Type B pancreatic cell (in vitro differentiated cells): ENCODE measurements at places on chromosomes 7 and 10. TPM values are rescaled to one million over a fixed set of nuclear protein-coding genes. Genes with fewer than 3 reads are reported as not detected.

DNA sequence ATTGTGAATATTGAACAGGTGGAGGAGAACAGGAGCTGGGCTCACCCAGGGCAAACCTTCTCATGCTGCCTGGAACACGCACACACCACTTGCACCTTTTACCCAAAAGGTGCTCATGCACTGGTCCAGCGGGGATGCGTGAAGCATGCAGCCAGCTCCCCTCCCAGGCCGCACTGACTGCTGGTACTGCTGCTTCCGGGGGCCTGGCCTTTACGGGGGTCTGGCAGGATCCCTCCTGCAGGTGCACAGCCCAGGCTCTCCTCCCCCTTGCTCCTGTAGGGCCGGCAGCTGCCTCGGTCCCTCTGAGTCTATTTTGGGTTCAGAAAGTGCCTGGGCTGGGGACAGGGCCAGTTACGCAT is 221.7 kb downstream of the DNAJB6 start:
- DNase-seq = no peak

GRCh38 chr10:130744631-130745030 is 566.9 kb downstream of the TCERG1L start:
- peak; percentile 31 for DNase-seq

DNA sequence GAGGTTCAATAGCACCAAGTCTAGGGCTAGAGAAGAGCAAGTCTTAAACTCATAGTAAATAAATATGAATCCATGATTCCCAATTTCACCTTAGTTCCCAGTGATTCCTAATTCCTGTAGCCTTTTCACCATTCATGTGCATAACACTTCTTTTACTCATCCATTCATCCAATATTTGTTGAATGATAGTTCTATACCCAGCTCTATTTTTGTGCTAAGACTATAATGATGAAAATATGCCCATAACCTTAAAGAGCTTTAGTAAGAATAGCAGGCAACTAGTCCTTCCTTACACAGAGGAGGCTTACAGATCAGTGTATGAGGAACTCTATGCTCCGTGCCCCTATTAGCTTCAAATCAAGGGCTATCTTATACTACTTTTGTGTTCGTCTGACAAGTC is 280.2 kb upstream of the CHRM2 start:
- DNase-seq = no peak

GRCh38 chr7:131861620-131862346 is 305.4 kb upstream of the PODXL start:
- DNase-seq = no peak

- no peak for DNase-seq
These were observed 69.7 kb upstream of the FZD8 start for GRCh38 chr10:35711615-35712411.

GRCh38 chr10:93813507-93814465 is 56.0 kb downstream of the LGI1 start:
- no peak for DNase-seq

DNA sequence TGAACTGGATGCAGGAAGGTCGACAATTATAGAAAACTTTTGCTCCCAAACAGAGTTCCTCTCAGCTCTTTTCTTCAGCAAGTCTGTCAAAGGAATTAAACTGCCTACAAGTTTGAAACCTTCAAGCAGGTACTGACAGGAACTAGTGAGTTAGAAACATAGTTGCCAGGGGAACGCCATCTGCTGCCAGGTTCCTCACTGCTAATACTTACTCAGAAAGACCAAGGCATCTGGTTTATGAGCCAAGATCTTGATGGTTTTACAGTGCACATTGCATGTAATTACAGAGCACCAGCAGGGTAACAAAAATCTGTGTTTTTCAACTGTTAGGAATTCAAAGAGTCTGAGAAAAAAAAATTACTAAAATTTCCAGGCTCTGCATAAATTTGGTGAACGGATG is 300.0 kb upstream of the NRG3 start:
- DNase-seq = no peak

DNA sequence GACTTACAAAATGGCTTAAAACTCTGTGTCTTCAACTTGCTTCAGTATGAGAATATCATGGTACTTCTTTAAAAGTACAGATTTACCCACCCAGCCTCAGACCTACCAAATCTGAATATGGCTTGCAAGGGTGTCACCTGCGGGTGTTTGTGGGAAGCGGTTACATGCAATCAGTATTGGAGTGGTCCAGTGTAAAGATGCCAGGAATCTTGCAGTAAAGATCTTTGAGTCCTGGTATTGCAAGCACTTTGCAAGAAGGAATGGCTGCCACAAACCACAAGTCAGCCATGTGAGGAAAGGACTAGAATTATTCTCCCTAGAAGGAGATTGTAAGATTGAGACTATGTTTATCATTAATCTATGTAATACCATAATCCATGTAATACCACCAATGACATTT is 115.1 kb downstream of the PON1 start:
- DNase-seq = no peak

The WDFY4 gene
- total RNA-seq = 0.05 TPM in 1 of 2 replicates, not detected in the other

The TMEM184A gene
- 6.6 and 7.6 TPM in 2 replicates for total RNA-seq

The NODAL gene
- total RNA-seq = not detected in 2 replicates
